Astrocyte (in vitro differentiated cells and primary cell): ENCODE measurements at places on chromosomes 2 and 18. TPM values are rescaled to one million over a fixed set of nuclear protein-coding genes. Genes with fewer than 3 reads are reported as not detected.

GRCh38 chr18:13885009-13885408 is 30.3 kb downstream of the MC2R start:
- DNase-seq, result no peak

DNA sequence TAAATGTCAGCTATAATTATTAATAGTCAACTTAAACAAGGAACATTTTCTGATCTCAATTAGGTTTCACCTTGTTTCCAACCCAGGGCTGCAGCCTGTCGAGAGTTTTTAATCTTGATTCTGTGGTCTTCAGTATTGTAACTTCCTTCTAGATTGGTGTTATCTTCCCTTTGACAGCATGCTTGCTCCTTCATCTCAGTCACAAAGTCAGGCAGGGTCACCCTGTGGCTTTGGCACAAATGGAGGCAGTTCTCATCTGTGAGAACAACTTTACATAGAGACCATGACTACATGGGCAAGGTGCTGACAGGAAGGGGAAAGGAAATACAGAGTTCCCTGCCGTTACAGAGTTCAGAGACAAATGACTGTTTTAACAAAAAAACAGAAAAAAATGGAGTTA is 50.5 kb downstream of the HNRNPLL start:
- DNase-seq, result no peak

- no peak for DNase-seq
Observed at GRCh38 chr2:76120176-76120575, 409.5 kb upstream of the GCFC2 start.

GRCh38 chr2:65746931-65747675 is 314.7 kb upstream of the SPRED2 start:
- DNase-seq, result no peak

Gene SIX3
- 0.48 and 1.7 TPM in 2 replicates for total RNA-seq

Gene CLEC4F
- total RNA-seq, result not detected in 2 replicates
